Smooth muscle cell of the pulmonary artery (primary cell): ENCODE measurements at places on chromosomes 4 and X. TPM values are rescaled to one million over a fixed set of nuclear protein-coding genes. Genes with fewer than 3 reads are reported as not detected.

The CHRDL1 gene
- total RNA-seq = 0.03 and 17.1 TPM in 2 replicates

The SPON2 gene
- 5.5 and 7.2 TPM in 2 replicates for total RNA-seq

The CT45A1 gene
- not detected in 2 replicates for total RNA-seq

The BMPR1B gene
- 0.53 and 0.72 TPM in 2 replicates for total RNA-seq

The F9 gene
- not detected in 2 replicates for total RNA-seq

The SATL1 gene
- total RNA-seq = not detected in 2 replicates

The NR3C2 gene
- total RNA-seq = 1.4 and 4.5 TPM in 2 replicates

The ODAPH gene
- total RNA-seq = not detected in 2 replicates

The F11 gene
- not detected in 2 replicates for total RNA-seq

The APLN gene
- 10.8 and 15.6 TPM in 2 replicates for total RNA-seq

The TMEM154 gene
- total RNA-seq = 0.33 and 1.7 TPM in 2 replicates

The INTU gene
- 7.3 and 7.4 TPM in 2 replicates for total RNA-seq

The LCORL gene
- total RNA-seq = 6.7 and 7.6 TPM in 2 replicates

The CXCL11 gene
- not detected in 2 replicates for total RNA-seq

The CSAG2 gene
- not detected in 2 replicates for total RNA-seq
